ENCODE measurements at places on chromosomes 12 and 14.
A peak's percentile ranks its signal among the peaks of the same experiment; 100 is the strongest.

- DNase-seq = peak; percentile 76
These were observed 247.0 kb downstream of the PHLDA1 start for GRCh38 chr12:75784591-75784990.

GRCh38 chr14:65329911-65330310 is 82.6 kb upstream of the FUT8 start:
- DNase-seq = no peak

- DNase-seq = no peak
These were observed 6.9 kb downstream of the TMBIM6 start for GRCh38 chr12:49748306-49748705.

DNA sequence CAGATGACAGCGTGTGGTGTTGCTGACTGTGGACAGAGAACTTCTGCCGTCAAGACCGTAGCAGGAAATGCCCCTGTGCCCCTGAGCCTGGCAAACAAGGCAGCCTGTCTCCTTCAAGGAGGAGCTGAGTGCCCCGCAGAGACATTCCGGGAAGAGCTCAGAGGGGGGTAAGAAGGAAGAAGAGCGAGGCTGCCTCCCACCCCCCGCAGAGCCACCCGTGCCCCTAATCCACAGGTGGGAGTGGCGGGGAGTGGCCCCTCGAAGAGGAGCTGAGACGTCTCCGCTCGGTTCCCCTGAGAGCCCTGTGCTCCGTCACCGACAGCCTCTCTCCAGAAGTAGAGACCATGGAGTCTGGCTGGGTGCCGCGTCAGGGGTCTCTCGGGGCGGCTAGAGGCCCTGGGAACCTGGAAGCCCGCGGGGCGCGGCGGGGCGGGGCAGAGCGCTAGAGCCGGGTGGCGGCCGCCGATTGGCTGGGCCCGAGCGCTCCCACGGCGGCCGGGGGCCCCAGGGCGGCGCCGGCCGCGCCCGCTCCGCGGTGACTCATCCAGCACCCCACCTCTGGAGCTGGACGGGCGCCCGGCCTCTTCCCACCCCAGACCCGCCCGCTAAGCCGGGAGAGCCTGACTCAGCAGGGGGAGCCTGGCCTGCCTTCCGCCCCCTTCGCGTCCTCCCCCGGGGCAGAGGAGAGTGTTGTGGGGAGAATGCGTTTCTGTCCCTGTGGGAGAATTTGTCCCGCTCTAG is 25.2 kb upstream of the KRT78 start:
- peak; percentile 71 for DNase-seq

DNA sequence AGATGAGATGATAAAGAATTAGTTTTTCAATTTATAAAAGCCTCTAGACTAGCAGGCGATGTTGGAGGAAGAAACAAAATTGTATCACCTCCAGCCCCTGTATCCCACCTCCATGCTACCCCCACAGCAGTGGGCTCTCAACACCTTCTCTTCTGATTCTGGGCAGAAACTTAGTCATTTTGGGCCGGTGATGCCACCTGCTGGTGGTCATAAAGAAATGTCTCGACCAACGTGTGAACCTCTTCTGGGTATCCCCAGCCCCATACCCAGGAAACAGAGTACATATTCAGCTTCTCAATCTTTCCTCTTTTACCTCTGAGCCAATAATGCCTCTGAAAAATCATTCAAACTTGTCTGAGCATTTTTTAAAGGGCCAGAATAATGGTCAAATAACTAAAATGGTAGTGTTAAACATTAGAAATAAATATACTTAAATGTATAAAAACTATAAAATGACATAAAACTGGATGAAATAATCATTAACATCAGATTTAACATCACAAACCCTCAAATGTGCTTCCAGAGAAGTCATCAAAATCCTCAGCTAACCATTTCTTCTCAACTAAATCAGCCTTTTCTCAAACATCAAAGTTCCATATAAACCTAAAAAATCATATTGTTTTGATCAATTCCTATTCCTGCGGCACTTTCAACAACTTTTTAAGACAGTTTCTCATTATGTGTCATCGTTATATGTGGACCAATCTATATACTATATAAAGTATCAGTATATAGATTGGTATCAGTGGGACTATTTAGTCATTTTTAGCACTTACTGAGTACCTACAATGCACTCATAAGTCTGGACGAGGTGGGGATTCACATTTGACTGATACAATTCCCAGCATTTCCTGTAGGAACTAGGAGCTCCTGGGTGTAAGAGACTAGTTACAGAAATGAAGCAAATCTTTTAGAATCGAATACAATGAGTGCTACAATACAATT is 69.4 kb downstream of the ATXN2 start:
- peak; percentile 49 for DNase-seq

GRCh38 chr14:74464785-74465184 is 28.3 kb downstream of the NPC2 start:
- DNase-seq = no peak

- no peak for DNase-seq
These were observed 195.6 kb downstream of the TTC7B start for GRCh38 chr14:90620568-90621077.

DNA sequence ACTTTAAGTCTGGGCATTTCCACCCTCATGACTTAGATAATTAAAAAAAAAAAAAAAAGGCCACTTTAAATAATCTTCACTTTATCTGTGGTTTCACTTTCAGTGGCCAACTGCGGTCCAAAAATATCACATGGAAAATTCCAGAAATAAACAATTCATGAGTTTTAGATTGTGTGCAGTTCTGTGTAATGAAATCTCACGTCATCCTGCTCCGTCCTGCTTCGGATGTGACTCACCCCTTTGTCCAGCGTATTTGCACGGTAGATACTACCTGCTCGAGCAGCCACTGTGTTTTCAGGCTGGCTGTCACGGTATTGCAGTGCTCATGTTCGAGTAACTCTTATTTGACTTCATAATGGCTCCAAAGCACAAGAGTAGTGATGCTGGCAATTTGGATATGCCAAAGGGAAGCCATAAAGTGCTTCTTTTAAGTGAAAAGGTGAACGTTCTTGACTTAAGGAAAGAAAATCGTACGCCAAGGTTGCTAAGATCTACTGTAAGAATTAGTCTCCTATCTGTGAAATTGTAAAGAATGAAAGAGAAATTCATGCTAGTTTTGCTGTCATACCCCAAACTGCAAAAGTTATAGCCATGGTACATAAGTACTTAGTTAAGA is 2.4 kb downstream of the E2F7 start:
- DNase-seq = peak; percentile 59

DNA sequence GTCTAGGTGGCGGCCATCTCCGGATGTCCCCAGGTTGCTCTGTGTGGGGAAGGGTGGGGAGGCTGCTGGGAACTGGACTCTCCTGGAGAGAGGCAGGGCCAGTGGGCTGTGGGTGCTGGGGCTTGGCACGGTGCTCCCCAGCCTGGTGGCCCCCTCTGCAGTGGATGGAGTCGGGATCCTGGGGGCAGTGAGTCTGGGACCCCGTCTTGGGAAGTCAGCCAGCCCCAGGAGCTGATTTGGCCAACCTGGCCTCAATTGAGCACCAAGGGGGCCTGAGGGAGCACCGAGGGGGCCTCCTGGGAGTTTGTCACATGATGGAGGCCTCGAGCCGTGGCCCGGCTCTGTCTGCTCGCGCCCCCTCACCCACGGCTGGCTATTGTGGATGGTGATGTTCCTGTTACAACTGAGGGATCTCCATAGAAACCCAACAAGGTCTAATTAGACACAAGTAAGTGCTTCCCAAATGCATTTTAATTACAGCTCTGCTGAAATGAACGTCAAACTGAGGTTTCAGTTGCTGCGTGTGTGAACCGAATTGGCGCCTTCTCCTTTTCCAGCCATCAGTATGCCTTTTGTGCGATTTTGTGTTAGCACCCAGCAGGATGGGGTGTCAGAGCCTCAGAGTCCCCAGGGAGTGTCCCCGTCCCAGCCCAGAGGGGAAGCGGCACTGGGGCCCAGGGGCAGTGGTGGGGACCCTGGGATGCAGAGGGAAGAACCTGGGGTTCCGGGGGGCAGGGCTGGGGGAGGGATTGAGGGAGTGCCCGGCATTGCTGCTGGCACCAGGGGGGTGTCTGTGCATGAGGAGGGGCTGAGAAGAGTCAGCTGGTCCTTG is 71.8 kb downstream of the KIF26A start:
- no peak for DNase-seq

DNA sequence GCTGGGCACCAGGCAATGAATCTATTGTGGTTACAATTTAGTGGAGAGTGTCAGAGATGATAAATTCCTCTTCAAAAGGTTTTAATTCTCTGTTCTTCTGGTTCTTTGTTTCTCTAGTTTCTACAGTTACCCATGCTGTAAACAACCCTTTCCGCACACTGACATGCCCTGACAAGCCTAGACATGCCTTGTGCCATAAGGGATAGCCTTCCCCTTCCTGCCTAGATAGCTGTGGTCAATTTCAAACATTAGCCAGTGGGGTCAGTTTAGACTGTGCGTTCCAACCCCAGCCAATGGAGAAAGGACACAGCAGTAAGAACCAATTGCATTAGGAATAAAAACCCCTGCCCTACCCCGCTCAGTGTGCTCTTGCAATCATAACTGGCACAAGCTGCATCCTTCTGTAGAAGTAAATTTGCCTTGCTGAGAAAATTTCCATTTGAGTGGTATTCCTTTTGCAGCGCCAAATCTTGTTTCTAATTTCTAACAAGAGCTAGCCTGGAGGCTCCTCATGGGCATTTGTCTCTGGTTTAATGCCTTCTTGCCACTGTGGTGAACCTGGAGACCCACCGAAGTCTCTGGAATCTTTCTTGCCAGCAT is 6.4 kb downstream of the EDDM3A start:
- no peak for DNase-seq

All from NCI-H2081 (cell line).